ENCODE measurements at places on chromosomes 5 and 9.

DNA sequence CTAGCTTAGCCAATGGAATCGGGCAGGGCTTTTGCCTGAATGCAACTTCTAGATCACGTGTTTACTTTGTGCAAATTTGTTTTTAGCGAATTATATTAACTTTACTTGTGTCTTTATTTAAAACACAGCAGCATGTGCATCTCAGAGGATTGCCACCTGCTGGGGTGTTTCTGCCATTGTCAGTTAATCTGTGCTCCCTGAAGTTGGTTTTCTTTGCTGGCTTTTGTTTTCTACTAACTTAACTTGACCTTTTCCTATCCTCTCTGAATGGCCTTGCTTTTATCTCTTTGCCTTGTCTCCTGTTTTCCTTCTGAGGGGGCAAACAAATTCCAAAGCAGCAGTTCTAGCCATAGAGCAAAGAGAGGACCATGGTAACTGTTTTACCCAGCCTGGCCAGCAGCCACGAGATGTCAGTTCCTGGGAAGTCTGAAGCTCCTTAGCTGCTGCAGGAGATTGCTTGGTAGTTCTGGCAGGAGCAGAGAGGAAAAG, 67.6 kb downstream of the ARHGEF28 start:
- peak; percentile 54 for DNase-seq

DNA sequence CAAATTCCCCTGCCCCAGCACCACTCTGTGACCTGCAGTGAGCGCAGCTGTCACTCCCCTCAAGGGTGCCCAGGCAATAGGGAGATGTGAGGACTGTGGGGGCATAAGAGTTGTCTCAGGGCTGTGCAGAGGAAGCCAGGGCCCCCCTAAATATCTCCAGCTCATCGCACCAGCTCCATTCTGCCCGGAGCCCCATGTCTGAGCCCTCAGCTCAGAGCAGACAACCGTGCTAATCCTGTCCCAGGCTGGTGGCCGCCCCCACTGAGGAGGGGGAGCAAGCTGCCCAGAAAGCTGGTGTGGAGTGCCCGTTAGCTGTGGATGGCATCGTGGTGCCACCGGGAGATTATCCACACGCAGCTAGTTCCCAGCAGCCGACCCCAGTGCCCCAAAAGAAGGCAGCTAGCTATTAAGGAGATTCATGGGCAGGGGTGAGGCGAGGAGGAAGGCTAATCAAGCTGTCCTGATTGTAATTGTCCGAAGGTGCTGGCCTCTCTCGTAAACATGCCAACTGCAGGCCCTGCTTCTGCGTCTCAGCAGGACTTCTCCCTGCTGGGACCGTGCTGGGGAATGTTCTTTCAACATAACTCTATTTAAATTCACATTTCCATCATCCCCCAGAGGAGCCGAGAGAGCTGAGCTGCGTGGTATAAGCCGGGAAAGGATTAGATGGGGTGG, 17.0 kb upstream of the FIBCD1 start:
- no peak for DNase-seq

- no peak for DNase-seq
Measured at GRCh38 chr9:109586993-109587392, 88.9 kb upstream of the PTPN3 start.

DNA sequence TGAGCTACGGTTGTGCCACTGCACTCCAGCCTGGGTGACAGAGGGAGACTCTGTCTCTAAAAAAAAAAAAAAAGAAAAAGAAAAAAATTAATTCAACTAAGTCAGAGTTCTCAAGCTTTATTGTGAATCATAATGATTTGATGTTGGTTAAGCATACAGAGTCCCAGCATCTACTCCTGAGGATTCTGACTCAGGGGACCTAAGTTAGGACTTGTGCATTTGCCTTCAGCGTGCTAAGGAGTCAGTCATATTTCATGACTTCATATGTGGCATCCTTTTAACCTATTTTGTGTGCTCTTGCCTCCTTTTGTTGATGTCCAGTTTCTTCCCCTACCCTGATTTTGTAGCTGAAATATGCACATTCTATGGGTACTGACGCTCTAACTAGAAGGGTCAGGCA, 2.9 kb downstream of the MYOZ3 start:
- DNase-seq = no peak
